Glutamatergic neuron (in vitro differentiated cells): ENCODE measurements at places on chromosomes 3 and 15.

- DNase-seq, result no peak
These were observed 108.3 kb downstream of the VGLL4 start for GRCh38 chr3:11535243-11535960.

DNA sequence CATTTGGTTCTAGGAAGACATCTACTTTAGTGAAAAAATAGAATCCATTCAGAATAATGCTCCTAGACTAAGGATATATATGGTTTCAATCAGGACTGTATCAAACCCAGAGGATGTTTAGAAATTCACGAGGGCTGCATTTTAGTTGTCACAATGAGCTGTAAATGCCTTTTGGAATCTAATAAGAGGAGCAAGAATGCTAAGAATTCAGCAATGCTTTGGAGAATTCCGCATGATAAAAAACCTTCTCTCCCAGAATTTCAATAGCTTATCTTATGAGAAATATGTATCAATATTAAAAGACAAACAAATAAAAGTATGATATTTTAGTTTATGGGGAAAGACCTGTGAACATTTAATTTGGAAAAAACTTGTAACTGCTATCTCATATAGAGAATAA is 885.1 kb downstream of the ZPLD1 start:
- no peak for DNase-seq

GRCh38 chr3:119145128-119145499 is 851 bp upstream of the TEX55 start:
- DNase-seq, result no peak

DNA sequence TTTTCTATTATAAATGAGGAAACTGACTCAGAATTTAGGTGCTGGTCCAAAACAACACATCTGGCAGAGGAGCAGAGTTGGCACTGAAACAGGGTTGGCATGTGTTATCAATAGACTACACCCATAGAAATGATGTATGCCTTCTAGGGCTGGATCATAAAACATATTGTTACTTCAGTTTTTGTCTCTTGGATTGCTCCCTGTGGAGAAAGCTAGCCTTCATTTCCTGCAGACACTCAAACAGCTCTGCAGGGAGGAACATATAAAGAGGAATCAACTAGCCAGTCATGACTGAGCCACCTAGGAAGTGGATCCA is 507 bp upstream of the MRPL3 start:
- no peak for DNase-seq

GRCh38 chr3:164550857-164551256 is 527.4 kb downstream of the SI start:
- no peak for DNase-seq

DNA sequence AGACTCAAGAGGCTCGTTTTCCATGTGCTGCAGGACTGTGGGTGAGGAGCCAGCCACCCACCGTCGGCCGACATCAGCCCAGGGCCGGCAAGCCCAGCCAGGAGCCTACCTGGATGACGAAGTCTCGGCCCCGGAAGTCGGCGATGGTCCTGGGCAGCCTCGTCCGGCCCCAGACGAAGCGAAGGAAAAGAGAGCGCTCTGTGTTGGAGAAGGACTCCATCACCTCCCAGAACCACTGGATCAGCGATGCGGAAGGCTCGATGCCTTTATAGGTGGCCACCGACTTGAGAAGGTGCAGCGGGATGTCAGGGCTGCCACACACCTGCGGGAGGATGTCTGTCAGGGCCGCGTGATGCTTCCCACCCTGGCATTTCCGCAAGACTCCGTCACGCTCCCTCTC is 13.8 kb upstream of the OCA2 start:
- DNase-seq, result no peak

GRCh38 chr3:177168431-177168830 is 28.9 kb downstream of the TBL1XR1 start:
- no peak for DNase-seq

DNA sequence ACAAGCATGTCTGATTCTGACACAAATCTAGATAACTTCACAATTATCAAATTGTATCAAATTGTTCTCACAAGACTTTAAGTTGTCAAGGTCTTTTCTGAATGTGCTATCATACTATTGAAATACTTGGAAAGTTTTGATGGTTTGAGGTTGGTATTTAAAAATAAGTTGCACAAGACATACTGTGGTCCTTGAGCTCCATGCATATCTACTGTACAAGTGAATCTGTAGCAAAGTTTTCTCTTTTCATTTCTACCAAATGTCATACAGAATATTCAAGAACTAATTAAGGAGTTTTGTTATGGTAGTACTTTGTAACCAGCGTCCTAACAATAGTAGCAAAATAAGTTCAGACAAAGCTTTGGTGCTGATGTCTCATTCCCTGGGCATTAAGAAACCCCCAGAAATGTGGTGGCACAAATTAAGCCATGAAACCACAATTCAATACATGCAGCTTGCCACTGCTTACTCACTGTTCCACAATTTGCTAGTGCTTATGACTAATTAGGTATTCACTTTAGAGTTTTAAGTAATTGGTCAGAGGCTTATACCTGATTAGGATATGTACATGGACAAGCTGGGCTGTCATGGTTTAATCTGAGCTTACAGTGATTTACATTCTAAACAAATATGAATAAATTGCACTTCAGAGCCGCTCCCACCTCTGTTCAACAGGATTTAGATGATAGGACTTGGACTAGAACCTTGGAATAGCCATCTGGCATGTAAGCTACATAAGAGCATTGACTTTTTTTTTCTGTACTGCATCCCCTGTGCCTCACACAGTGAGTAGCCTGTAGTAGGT is 8.8 kb downstream of the TBC1D23 start:
- no peak for DNase-seq

DNA sequence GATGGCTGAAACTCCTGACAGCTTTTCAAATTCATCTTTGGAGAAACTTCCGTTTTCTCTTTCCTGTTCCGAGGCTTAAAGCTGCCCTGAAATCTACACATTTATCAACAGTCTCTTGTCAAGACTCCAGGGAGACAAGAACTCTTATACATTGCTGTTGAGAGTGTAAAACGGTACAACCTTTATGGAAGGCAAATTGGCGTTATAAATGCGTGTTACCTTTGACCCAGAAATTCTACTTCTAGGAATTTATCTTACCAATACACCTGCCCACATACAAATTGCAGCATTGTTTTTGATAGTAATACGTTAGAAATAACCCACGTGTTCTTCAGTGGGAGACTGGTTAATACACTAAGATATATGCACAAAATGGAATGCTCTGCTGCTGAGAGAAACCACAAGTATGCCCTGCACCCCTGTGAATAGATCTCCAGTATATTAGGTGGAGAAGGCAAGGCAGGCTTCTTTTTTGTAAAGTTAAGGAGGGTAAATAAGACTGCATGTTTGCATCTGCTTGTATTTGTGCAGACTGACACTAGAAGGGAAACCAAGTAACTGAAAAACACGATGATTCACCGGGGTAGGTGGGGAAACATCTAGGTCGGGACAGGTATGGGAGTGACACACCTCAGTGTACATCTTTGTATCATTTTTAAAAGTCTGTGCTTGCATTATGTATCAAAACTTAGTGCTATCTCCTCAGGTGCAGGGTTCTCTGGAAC is 97.5 kb downstream of the IGF1R start:
- no peak for DNase-seq

DNA sequence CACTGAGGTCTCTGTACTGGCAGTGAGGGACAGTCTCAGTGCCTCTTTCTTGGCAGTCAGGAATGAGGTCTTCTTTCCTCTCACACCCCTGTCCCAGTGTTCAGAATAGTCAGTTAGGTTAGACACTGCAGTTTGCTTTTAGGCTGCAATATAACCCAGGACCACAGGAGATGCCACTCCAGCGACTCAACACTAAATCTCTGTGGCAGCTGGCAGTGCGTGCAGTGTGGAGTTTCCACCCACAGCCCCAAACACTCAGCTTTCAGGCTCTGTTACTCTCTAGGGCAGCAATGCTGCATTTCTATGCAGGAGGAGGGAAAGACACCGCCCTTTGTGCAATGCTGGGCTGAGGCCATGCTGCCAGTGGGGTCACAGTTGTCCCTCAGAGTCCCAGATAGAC is 150.2 kb upstream of the SUCLG2 start:
- no peak for DNase-seq

DNA sequence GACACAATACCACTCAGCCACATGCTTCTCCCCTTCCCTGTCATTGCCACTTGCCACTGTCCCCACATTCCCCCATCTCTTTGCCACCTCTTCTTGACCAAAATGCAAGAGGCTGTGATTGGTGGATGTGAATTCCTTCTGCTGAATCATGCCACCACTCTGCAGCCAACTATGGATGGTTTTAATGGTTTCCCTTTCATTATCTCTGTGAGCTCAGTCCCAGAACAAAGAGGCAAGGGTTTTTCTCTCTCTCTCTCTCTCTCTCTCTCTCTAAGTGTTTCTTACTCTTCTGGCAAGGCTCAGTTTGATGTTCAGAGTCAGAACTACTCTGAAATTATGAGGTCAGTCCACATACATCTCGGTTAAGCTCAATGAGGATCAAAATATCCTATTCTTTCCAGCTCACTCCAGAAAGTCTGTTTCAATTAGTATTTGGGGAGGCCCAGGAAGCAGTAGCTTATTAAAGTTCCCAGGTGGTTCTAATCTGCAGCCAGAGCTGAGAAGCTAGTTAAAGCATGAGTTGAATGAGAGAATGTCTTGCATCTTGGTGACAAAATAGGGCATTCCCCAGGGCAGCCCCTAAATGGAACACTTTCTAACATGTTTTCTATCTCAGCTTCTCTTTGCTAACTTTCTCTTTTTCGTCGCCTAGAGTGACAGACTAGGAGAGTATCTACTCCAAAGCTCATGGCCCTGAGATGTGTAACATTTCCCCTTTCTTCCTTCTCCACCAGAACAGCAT is 8.5 kb upstream of the ILDR1 start:
- no peak for DNase-seq

DNA sequence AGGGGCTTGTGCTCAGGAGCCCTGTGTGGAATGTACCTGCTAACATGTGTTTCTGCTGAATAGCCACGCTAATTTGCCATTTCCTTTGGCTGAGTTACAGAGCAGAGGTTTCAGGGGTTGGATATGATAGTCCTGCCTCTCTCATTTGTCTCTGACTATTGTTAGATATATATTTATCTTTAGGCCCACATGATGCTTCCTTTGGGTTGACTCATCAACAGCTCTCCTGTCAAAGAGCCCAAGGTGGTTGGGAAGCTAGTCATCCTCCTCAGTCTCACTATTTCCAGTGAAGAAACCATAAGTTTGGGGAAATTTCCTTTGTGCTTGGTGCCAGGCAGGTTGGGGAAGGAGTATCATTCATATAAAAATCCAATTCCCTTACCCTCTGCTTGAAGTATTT is 1194.6 kb downstream of the ZPLD1 start:
- no peak for DNase-seq

- DNase-seq, result no peak
These were observed 309.9 kb upstream of the SATB1 start for GRCh38 chr3:18735005-18735404.

GRCh38 chr15:86054338-86054737 is 25.3 kb upstream of the AGBL1 start:
- no peak for DNase-seq

GRCh38 chr3:120567370-120568201 is 28.6 kb upstream of the NDUFB4 start:
- no peak for DNase-seq

GRCh38 chr3:101146946-101147345 is 153.7 kb upstream of the ABI3BP start:
- no peak for DNase-seq

GRCh38 chr3:137992592-137992991 is 17.4 kb upstream of the CLDN18 start:
- DNase-seq, result no peak

DNA sequence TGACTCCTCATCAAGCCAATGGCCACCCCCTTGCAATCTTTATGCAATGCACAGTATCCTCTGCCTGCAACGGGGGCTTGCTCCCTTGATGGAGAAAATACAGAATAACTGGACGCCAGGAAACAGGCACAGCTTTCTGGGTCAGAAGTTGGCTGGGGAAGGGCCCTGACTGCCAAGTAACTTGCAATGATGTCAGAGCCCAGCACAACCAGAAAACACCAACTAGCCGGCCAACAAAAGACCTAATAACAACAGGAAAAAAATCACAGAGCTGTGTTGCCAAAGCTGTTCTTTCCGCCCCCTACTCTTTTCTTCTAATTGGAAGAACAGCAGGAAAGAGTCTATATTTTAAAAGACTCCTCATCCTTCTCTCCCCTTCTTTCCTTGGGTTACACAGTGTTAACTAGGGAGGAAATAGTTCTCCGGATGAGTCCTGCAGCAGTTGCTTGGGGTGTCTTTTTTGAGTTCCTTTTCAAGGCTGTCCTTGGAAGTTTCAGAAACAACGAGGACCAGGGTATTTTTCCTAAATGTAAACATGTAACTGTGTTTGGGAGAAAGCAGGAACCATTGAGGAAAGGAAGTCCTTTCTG is 1.4 kb upstream of the SEMA6D start:
- no peak for DNase-seq

DNA sequence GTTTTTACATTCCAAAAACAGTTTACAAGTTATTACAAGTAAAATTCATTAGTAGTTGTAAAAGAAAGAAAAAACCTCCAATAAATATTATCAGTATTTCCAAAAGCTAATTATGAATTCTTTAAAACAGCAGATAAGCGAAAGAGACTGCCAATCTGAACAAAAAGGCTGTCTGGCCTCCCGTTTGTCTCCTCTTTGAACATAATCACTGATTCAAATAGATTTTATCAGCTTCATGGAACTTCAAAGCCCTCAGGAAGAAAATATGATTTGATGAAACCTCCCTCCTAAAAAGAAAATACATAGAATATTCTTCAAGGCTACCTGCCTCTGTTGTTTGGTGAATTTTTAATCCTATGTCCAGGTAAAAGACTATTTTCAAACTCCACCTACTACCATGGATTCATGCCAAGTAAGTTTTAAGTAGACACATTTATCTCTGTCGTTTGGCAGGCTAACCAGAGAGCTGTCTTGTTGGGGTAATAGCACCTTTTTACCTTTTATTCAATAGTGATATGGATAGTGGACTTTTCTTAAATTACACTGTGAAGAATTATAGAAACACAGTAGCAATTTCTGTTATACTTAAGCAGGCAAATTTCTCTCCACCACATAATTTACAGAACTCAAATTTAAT is 35.0 kb downstream of the SATB1 start:
- no peak for DNase-seq

DNA sequence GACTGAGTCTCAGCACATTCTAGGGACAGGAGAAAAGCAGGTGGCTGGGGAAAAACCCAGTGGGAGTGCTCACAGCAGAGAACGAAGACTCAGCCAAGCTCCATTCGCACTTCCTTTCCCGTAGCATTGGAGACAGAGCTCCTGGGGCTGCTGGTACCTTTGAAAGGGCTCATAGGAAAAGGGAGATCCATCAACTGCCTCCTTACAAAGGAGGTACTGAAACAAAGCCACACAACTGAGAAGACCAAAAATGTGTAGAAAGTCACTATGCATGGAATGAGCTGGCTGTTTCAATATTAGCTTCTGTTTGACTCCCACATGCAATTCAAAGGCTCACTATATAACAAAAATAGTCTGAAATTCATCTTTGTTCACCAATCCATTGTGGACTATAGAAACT is 16.9 kb downstream of the STIMATE start:
- no peak for DNase-seq

- no peak for DNase-seq
These were observed 43.7 kb upstream of the MRPL3 start for GRCh38 chr3:131546441-131546840.

DNA sequence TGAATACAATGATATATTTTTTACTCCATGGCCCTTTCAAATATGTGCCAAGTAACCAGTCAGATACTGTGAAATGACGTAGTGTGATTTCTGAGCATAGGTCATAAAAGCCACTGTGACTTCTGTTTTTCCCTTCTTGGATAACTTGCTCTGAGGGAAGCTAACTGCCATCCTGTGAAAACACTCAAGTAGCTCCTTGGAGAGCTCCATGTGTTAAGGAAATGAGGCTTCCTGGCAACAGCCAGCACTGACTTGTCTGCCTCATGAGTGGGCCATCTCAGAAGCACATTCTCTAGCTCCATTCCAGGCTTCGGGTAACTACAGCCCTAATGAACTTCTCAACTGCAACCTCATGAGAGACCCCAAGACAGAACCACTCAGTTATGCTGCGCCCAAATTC is 9.5 kb upstream of the CCDC80 start:
- DNase-seq, result no peak
